EL (cell line): ENCODE measurements at places on chromosomes 13 and 19.
A peak's percentile ranks its signal among the peaks of the same experiment; 100 is the strongest.

GRCh38 chr13:68749796-68750195 is 1357.8 kb upstream of the ATXN8OS start:
- DNase-seq = no peak

GRCh38 chr13:112616586-112617362 is 28.8 kb upstream of the TUBGCP3 start:
- peak; percentile 45 for DNase-seq

DNA sequence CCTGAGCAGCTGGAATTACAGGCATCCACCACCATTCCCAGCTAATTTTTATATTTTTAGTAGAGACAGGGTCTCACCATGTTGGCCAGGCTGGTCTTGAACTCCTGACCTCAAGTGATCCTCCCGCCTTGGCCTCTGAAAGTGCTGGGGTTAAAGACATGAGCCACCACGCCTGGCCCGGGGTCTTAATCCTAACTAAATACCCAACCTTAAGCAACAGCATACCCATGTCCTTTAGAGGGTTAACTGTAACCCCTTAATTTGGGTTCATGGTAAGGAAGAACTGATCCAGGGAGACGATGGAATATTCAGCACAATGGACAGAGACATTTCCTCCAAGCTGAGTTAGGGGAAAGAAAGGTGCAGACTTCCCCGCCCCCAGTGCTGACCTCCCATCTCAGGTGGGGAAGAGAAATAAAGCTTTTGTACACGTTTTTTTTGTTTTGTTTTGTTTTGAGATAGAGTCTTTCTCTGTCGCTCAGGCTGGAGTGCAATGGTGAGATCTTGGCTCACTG is 8.7 kb upstream of the GALP start:
- no peak for DNase-seq

DNA sequence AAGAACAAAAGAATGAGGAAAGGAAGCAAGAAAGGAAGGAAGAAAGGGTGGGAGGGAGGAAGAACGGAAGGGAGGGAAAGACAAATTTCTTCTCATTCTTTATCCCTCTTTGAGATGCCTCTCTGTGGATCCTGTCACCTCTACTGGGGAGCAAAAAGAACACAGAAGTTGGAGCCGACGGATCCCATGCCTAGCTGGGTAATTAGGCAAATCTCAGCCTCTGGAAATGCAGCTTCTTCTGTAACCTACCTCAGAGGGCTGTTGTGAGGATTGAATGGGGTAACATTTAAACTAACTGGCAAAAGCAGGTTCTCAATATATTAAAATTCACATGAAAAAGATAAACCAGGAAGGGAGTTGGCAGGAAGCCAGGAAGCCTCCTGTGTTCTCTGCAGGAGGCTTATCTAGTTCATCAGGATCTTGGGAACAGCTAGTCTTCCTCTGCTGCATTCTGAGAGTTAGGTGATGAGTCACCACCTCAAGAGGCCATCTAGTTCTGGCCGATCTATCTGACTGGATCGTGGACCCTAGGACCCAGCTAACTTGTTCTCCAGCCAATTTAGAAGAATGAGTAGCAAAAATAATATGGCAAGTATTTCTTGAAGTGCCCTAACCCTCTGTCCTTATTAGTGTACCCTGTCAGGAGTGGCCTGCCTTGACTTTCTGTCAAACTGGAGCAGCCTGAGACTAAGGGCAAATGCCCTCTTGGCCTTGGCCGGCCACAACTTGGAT is 15.2 kb upstream of the CPB2 start:
- peak; percentile 56 for DNase-seq

GRCh38 chr19:51702825-51703574 is 9.9 kb downstream of the SPACA6 start:
- DNase-seq = no peak

DNA sequence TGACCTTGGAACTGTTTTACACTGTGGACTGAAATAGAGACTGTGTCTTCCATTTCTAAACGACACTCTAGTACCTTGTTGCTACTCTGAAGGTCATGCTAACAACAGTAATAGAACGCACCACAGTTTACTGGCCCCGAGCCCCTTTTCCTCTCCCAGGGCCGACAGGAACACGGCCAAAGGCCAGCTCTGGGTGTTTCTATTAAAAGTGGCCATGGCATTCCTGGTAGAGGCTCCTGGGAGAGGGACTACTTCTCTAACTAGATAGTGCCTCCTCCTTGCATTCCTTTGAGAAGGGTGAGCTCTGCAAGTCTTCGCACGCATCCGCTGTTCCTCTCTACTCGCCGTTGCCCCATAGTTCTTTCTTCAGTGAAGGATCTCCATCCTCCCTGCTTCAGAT is 18.7 kb upstream of the SIAH3 start:
- no peak for DNase-seq

DNA sequence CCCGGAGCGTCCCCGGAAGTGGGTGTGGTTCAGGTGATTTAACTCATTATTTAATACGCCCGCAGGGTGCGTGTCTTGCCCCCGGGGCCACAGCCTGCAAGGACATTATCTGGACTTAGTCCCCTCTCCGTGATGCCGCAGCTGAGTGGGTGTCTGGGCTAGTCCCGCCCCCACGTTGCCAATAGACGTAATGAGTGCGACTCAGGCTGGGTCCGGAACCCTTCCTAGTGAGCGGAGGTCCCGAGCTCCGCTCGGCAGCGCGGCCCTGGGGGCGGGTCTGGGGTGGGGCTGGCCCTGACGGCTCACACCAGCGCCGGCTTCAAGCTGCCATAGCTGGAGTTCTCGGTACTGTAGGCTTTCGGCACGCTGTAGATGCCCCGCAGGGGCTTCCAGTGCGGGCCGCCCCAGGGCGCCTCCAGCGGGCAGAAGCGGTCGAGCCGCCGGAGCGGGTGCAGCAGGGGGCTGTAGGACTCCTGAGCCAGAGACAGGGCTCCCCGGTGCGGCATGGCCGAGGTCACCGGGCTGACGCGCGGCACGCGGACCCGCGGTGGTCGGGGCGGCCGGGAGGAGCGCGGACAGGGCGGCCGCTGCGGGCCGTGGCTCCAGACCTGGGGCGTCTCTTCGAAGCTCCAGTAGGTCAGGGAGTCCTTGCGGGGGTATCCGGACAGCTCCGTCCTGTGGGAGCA is 918 bp upstream of the LHB start:
- DNase-seq = peak; percentile 79

GRCh38 chr13:109447667-109448066 is 338.7 kb downstream of the IRS2 start:
- DNase-seq = no peak
